ENCODE measurements at places on chromosomes 3 and 15. TPM values are rescaled to one million over a fixed set of nuclear protein-coding genes. Genes with fewer than 3 reads are reported as not detected.

FOXB1 gene
- not detected for total RNA-seq

ARRDC4 gene
- 23.3 TPM for total RNA-seq

DNA sequence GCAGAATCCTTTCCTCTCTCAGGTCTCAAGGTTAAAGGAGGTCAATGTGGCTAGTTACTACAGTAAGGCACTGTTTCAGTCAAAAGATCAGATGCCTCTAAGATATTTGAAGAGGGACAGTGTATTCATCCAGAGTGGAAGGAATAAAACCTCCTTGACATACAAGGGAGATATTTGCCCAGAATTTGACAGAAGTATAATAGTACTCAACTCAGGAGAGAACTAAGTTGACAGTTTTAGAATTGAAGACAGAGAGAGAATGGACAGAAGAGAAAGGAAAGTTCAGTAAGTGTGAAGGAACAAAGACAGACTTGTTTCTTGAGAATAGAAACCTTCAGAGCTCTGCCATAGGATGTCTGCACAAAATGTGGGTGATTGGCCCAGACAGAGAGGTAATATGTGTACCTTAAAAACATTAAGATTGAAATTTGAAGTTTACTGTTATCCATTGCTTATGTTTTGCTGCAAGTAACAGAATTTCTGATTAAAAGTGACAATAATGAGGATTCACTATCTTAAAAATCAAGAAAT is 507.1 kb downstream of the IGSF11 start:
- H3K4me1 ChIP-seq = no peaks in the 10 kb centered on the region
- no peak for DNase-seq
- H3K4me3 ChIP-seq = no peak overlapping the region
- H3K27me3 ChIP-seq = no peaks in the 10 kb centered on the region
- H3K36me3 ChIP-seq = no peaks in the 10 kb centered on the region

GRCh38 chr15:24878153-24878552 is 76.6 kb upstream of the SNRPN start:
- H3K27me3 ChIP-seq = no peaks in the 10 kb centered on the region
- peak overlapping the region; percentile 24 for H3K4me3 ChIP-seq
- peak; percentile 12 for DNase-seq

DNA sequence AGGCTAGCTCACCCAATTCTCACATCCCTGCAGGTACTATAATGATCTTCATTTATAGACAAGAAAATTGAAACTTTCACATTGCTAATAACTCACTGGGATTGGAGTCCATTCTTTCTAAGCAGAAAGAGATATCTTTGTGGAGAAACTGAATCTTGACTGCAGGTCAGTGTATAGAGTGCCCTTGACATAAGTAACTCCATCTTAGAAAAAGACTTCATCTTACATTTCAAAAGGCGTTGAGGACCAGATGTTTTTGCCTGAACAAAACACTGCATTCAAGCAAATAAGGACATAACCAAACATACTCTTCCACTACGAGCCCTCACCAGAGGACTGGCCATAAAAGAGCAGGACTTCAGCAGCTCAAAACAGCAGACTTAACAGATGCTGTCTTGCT is 6.8 kb upstream of the CCR3 start:
- no peak overlapping the region for H3K27ac ChIP-seq
- DNase-seq = no peak
- H3K36me3 ChIP-seq = no peaks in the 10 kb centered on the region
- H3K4me1 ChIP-seq = no peaks in the 10 kb centered on the region
- no peaks in the 10 kb centered on the region for H3K27me3 ChIP-seq

DNA sequence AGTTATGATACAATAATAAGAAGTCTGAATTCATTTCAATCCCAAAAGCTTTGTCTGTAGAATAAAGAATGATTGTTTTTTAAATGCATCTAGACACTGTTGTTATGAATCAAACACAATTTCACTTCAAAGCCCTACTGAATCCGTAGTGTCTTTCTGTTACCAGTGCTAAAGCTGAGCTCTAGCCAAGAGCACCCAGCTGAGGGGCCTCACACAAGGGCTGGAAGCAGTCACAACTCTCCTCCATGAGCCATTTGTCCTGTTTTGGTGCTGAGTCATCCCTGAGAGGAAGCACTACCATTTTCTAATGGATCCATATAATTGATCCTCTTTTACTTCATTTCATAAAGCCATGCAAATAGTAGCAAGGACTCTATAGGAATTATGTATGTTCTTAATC is 158.2 kb upstream of the ANKRD28 start:
- DNase-seq = no peak
- H3K27ac ChIP-seq = no peak overlapping the region
- H3K27me3 ChIP-seq = no peaks in the 10 kb centered on the region
- no peaks in the 10 kb centered on the region for H3K4me1 ChIP-seq

DNA sequence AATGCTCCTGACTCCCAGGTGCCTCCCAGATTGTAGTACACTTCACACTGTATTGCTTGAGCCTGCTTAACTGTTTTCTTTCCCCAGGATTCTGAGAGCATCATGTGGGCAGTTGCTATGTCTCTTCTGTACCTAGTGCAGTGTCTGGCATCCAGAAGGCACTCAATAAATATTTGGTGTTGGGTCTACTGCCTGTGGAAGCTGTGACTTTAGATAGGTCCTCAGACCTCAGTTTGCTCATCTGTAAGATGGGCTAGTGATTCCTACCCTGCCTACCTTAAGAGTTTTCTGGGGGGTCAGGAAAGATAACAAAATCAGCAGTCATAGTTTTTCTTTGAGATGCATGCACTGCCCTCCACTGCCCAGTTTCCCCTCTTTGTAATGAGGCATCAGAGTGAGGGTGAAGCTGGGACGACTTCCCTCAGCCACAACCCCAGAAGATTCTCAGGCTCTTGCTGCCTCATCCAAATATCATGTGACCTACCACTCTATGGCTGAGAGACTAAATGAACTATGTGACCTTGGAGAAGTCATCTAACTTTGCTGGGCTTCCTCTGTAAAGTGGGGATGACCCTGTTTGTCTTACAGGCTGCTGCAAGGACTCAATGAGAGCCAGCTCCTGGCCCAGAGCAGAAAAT is 50.4 kb downstream of the ATP2B2 start:
- H3K4me1 ChIP-seq = no peaks in the 10 kb centered on the region
- no peak overlapping the region for H3K4me3 ChIP-seq
- no peak for DNase-seq
- H3K36me3 ChIP-seq = no peaks in the 10 kb centered on the region
- H3K27ac ChIP-seq = no peak overlapping the region

Data from ovary (tissue), 10 donors.